ENCODE measurements at places on chromosomes 5 and 9. TPM values are rescaled to one million over a fixed set of nuclear protein-coding genes. Genes with fewer than 3 reads are reported as not detected.

DNA sequence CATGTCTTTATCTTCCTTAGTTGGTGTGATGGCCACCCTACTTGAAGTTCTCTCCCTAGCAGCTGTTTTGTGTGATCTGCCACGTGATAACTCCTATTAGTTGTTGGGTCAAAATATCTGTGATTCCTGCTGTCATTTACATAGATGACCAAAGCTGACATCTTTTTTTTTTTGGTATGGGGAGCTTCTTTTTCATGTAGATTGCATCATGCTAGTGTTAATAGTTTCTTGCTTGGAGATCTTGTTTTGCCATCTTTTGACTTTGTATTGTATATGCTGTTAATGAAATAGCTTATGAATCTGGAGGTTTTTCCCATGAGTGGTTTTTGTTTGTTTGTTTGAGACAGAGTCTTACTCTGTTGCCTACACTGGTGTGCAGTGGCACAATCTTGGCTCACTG, 243.8 kb downstream of the KDM4C start:
- DNase-seq, result no peak

C5orf58 gene
- not detected for total RNA-seq

PCDHB5 gene
- 3.1 TPM for total RNA-seq

GADD45G gene
- 20.7 TPM for total RNA-seq

PIP5KL1 gene
- 1.2 TPM for total RNA-seq

GRCh38 chr9:71944754-71945375, 33.4 kb downstream of the C9orf85 start:
- no peak for DNase-seq

DNA sequence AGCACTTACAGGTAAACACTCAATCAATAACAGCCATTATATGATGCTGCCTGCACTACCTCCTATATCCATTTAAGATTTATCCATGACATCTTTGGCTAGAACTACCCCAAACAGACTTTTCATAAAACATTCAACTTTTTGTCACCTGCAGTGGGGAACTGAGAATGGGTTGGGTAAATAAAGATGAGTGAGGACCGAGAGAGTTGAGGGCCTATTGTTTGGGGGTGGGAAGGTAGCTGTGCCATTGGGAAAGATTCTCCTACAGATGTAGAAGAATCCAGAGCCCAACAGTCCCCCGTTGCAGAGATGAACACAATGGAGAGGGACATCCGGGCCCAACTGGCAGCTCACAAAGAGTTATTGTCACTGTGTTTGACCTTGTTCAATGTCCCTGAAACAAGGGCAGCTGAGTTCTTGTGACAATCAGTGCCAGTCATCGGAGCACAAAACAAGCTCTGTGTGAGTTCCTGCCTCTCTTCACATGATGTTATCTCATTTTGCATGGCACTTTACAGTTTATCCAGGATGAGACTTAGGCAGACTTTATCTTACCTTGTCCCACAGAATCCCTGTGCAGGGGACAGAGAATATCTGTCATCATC, 11.5 kb upstream of the SLC31A2 start:
- no peak for DNase-seq

GRCh38 chr9:87206064-87206661, 258.9 kb upstream of the GAS1 start:
- DNase-seq, result no peak

DNA sequence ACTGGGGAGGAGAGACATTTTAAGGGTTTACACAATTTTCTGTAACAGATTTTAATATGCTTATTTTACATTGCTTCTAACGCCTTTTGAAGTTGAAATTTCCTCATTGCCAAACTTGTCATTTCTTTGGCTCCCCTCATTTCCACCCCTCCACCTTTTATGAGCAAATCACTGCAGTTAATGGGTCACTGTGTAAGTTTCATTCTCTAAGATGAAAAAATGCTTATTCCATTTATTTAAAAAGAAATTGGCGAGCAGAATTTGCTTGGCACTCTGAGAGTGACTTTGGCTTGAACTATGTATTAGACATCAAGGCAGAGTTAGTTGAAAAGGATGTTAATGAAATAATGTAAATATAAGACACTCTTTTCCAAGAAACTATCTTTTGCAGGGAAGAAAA, 66.6 kb downstream of the ITGA1 start:
- no peak for DNase-seq

TMEM232 gene
- total RNA-seq, result 2.5 TPM

TMED9 gene
- total RNA-seq, result 117 TPM

GRCh38 chr9:14593406-14593805, 99.8 kb downstream of the ZDHHC21 start:
- DNase-seq, result no peak

DNAI1 gene
- not detected for total RNA-seq

- DNase-seq, result no peak
Measured at GRCh38 chr5:110663525-110663924, 62.9 kb downstream of the TMEM232 start.

- no peak for DNase-seq
Measured at GRCh38 chr5:76601470-76601869, 21.7 kb downstream of the F2RL2 start.

- no peak for DNase-seq
Measured at GRCh38 chr9:36053971-36054370, 17.3 kb downstream of the RECK start.

PLPP6 gene
- total RNA-seq, result 4.9 TPM

DNA sequence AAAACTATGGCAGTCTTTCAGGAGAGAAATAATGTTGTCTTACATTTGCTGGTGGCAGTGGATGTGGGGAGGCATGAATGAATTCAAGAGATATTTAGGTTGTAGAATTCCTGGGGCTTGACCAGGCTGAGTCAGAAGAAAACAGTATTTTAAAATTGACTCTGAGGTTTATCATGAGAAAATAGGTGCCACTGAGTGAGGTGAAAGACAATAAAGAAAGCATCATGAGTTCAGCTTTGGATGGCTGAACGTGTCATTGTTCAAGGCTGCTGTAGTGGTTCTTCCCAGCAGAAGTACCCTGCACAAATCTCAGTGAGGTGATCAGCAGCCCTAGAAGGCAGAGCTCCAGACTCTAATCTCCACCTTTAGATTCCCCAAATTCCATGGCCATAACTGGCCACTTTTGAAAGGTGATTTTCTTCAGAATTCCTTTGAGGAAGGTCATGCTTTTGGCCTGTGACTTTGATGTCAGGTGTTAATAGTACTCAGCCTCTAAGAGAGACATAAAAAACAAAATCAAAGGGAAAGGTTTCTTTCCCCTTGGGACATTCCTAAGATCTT, 395.4 kb downstream of the NTRK2 start:
- DNase-seq, result no peak

GRCh38 chr5:171795381-171795780, 9.8 kb downstream of the SMIM23 start:
- DNase-seq, result no peak

DNA sequence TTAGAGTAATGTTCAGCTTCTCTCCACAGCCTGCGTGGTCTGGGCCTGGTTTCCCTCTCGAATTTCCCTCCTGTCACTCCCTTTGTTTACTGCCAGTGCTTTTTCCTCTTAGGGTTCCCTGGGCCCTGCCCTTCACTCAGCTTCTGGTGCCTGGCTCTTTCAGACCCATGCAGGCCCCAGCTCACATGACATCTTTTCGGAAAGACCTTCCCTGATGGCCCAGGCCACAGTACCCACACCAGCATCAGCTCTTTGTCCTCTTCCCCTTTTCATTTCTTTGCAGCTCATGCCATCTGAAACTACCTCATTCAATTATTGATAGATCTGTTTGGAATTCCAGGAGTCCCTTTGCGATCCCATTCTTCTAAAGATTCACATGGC, 68.1 kb upstream of the ABL1 start:
- no peak for DNase-seq

DNA sequence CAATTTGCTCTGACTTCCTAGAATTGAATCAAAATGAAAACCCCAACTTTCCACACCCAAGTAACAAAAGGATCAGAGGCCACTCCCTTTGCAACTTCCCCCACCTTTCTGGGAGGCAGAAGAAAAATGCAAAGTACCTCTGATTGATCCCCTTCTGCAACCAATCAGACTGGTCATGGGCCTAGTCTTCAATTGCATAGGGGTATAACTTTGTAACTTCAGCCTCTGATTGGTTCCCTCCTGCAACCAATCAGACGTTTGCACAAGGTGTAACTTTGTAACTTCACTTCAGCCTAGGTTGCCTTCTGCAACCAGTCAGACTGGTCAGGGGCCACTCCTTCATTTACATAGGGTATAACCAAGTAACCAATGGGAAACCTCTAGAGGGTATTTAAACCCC, 38.3 kb upstream of the CNOT6 start:
- peak; percentile 9 for DNase-seq

CATSPER3 gene
- not detected for total RNA-seq

COL23A1 gene
- 3.0 TPM for total RNA-seq

DNA sequence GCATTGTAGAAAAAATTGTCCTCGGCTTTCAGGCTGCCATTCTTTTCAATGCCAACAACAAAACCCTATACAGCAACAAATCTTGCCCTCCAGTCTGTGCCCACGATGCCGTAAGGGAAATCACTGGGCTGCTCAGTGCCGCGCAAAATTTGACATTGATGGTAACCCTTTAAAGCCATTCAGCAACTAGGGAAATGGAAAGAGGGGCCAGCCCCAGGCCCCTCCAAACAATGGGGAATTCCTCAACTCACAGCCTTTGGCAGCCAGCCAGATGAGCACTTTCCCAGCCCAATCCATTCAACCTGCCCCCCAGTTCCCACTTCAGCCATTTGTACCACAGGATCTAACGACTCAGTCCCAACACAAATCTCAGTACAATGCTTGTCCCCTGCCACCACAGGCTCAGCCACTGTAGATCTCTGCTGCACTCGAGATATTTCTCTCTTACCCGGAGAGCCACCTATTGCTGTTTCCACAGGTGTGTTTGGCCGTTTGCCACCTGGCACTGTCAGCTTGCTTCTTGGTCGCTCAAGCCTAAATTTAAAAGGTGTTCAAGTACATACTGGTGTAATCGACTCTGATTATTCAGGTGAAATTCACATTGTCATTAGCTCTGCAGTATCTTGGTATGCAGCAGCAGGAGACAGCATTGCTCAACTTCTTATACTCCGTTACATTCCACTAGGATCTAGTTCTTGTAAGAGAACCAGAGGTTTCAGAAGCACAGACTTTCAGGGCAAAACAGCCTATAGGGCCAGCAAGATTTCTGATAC, 103.3 kb downstream of the SYK start:
- no peak for DNase-seq

- peak; percentile 88 for DNase-seq
Measured at GRCh38 chr9:37415011-37415719, 7.3 kb upstream of the GRHPR start.

LCN15 gene
- not detected for total RNA-seq

GRCh38 chr5:142777850-142778249, 7.7 kb downstream of the ARHGAP26 start:
- DNase-seq, result no peak

PCDHGA8 gene
- 2.0 TPM for total RNA-seq

- DNase-seq, result no peak
Measured at GRCh38 chr5:82168294-82168693, 109.9 kb downstream of the RPS23 start.

VCP gene
- 138 TPM for total RNA-seq

DNA sequence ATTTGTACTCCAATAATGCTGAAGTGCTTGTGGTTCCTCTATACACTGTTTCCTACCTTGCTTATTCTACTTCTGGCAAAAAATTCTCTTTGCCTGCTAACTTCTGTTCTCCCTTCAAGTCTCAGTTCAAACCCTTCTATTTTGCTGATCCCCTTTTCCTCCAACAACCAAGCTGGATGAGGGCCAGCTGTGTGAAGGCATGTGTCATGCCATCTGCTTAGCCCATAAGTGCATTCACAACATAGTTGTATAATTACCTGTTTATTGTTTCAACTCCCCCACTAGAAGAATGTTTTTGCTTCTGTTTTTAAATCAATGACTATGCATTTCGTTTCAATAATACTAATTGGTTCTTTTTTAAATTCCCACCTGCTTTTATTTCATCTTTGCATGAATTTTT, 1951.4 kb upstream of the WWC1 start:
- DNase-seq, result no peak

SKP1 gene
- total RNA-seq, result 334 TPM

DNA sequence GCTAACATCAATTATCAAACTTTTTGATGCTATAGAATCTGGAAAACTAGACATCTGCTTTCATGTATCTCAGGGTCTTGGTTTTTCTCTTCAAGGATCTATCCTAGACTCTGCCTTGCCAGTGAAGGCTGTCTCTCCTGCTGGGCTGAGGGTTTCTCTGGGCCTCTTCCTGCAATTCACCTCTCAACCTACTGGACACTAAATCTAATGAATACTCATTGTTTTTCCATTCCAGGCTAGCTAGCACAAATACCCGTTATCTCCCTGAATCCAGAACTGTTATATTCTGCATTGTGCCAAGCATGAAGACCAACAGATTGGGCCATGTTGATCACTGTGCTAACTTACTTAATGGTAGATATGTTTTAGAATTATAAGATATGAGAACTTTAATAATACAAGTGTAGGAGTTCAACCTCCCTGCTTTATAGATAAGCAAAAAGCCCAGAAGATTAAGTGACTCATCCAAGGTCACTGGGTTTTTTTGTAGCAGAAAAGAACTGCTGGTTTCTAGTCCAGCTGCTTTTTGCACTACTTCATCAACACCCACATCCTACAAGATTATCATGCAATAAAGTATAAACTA, 56.5 kb upstream of the RNF38 start:
- DNase-seq, result no peak

GPR151 gene
- total RNA-seq, result not detected

DNA sequence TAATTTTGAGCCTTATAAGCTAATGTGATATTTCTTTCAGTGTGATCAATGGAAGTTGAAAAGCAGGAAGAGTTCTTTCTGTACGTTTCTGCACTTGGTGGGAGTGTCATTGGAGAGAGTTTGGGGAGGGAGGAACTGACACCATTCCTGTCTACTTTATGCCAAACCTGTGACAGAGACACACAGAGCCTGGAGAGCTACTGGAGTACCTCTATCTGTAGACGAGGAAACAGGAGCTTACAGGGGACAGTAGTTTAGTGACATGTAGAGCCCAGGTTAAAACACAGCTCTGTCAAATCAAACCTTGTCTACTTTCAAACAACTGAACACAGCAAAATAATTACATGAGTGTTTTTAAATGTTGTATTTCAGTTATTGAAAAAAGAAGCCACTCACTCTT, 103.6 kb downstream of the PDE4D start:
- no peak for DNase-seq

GRCh38 chr5:71013575-71013974, 11.6 kb downstream of the NAIP start:
- DNase-seq, result peak; percentile 13

MOB3B gene
- total RNA-seq, result 3.2 TPM

TNC gene
- total RNA-seq, result 1,005 TPM

DOK3 gene
- total RNA-seq, result 19.2 TPM

GRCh38 chr9:111743275-111743674, 51.5 kb downstream of the SHOC1 start:
- DNase-seq, result no peak

DNA sequence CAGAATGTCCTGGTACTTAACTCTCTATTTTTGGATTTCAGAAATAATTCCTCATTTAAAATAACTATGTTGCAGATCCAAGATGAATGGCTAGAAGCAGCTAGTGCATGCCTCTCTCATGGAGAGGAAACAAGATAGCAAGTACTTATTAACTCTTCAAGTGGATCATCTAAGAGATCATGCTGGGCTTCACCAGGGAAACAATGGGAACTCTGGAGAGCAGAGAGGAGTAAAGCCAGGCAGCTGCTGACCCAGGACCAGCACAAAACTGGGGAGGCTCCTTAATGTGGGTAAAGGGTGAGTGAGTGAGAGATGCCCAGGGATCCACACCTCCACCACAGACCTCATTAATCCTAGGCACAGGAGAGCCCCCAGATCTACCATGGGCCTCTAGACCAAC, 897.8 kb upstream of the ACO1 start:
- DNase-seq, result no peak

DYNC2I2 gene
- 19.4 TPM for total RNA-seq
